ACHN (cell line): ENCODE measurements at places on chromosomes 13 and 19.

DNA sequence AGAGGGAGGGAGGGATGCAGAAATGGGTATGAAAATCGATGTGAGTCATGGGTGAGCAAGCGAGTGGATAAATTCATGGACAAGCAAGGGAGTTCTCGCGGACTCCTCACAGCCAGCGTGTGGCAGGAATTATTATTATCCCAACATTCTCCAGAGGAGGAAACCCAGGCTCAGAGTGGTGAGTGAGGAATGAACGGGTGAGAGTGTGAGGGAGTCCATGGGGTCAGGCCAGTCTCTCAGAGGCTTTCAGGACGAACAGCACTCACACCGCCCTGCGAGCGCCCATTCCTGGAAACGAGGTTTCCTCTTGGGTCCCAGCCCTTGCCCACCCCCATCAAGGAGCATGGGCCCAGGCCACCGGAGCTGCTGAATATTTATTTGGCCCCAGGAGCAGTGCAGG, 6.3 kb upstream of the DNAAF3 start:
- DNase-seq, result peak; percentile 66

GRCh38 chr13:20118268-20119140, 42.3 kb downstream of the GJA3 start:
- DNase-seq, result peak; percentile 43

- DNase-seq, result peak; percentile 69
Observed at GRCh38 chr19:35549174-35549788, 3.9 kb downstream of the TMEM147 start.

- DNase-seq, result no peak
Observed at GRCh38 chr13:51721496-51721895, 82.5 kb downstream of the DHRS12 start.

- DNase-seq, result no peak
Observed at GRCh38 chr19:56949626-56950025, 109.1 kb upstream of the PEG3 start.

DNA sequence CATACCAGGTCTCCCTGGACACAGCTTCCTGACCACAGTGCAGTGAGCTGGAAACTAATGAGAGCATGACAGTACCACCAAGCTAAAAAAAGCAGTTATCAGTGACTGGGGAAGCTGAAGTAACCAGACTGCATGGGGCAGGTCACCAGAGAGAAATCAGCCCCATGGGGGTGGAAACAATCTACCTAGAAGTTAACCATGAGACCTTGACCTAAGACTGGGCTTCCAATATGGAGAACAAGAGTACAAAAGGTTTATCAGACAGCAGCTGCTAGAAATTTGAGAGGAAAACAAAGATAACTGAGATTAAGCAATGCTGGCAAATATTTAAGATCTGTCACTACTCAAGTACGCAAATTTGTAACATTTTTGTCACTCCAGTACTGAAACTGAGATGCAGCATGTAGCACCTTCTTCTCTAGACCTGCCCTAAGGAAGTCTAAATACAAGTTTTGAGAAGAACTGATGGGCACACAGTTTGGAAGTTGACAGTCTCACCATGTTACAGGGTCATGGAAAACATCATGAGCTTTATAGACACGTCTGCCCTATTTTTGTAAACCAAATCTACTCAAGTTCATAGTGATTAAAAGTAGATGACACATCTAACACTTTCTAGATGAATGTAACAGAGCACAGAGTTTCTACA, 2641.8 kb upstream of the PCDH20 start:
- DNase-seq, result no peak

- DNase-seq, result peak; percentile 81
Observed at GRCh38 chr13:98570929-98571372, 6.0 kb downstream of the STK24 start.

GRCh38 chr13:102212729-102213128, 189.1 kb downstream of the FGF14 start:
- DNase-seq, result no peak
